ENCODE measurements at places on chromosomes 7 and 10.

GRCh38 chr10:80870282-80870681 is 332.6 kb downstream of the SH2D4B start:
- DNase-seq, result no peak

- no peak for DNase-seq
These were observed 265.1 kb downstream of the PRPF18 start for GRCh38 chr10:13851906-13852305.

- no peak for DNase-seq
These were observed 68.3 kb downstream of the BMS1 start for GRCh38 chr10:42850931-42851330.

- no peak for DNase-seq
These were observed 147.4 kb upstream of the AGR3 start for GRCh38 chr7:17029150-17029549.

DNA sequence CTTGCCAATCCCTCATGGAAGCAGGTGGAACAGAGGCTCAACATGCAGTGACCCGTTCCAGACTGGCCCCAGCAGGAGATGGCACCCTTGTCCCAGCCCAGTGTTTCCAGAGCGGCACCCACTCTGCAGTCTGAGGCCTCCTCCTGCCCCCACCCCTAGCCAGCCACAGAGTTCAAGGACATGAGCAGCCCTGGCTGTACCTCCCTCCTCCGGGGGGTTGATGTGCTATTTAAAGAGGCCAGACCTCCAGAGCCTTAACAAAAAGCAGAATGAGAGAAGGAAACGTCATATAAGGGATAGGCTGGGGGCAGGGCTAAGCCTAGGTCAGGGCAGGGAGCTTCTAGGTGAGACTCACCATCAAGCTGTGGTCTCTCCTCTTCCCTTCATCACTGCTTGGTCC is 115.7 kb upstream of the NANOS1 start:
- DNase-seq, result no peak

DNA sequence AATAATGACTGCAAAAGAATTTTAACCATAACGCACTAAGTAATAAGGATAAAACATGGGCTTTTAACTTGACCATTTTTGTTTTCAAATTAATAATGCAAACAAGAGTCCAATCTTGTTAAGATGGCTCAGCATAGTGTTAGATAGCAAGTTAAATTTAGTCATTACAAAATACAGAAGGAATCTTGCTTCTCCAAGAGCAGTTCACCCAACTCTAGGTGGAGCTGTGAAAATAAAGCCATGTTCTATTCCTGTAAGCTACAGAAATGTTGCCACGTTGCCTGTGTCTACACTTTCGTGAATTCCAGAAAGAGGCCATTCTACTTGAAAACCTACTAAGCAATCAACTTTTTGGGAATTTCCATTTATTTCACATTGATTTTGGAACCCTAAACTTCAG is 191.9 kb downstream of the SFMBT2 start:
- DNase-seq, result no peak

GRCh38 chr7:148503900-148504487 is 86.6 kb upstream of the C7orf33 start:
- DNase-seq, result no peak

GRCh38 chr7:79359827-79360226 is 93.6 kb downstream of the MAGI2 start:
- DNase-seq, result no peak

- no peak for DNase-seq
These were observed 85.7 kb downstream of the C10orf105 start for GRCh38 chr10:71633920-71634319.

- DNase-seq, result no peak
These were observed 4.1 kb downstream of the PRXL2A start for GRCh38 chr10:80412486-80412885.

GRCh38 chr10:112789248-112789647 is 160.8 kb upstream of the TCF7L2 start:
- DNase-seq, result no peak

DNA sequence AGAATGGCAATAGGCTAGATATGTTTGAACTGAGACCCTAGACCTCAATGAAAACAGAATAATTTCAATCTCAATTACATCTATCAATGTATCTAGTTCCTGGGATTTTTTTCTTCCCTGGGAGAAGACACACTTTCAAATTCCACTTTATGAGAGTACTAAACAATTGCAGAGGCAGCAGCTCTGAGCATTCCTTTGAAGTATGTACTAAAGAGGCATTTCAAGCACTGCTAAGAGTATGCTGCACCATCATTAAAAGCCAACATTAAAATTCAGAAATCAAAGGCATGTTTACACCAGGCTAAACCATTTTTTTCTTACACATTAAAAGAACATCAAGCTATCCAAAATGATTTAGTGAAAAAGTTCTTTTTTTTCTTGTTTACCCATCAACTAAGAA is 297.9 kb upstream of the CACNA2D1 start:
- no peak for DNase-seq

- no peak for DNase-seq
These were observed 13.7 kb upstream of the DNTT start for GRCh38 chr10:96290368-96291133.

- DNase-seq, result no peak
These were observed 37.0 kb downstream of the EPDR1 start for GRCh38 chr7:37957221-37957970.

DNA sequence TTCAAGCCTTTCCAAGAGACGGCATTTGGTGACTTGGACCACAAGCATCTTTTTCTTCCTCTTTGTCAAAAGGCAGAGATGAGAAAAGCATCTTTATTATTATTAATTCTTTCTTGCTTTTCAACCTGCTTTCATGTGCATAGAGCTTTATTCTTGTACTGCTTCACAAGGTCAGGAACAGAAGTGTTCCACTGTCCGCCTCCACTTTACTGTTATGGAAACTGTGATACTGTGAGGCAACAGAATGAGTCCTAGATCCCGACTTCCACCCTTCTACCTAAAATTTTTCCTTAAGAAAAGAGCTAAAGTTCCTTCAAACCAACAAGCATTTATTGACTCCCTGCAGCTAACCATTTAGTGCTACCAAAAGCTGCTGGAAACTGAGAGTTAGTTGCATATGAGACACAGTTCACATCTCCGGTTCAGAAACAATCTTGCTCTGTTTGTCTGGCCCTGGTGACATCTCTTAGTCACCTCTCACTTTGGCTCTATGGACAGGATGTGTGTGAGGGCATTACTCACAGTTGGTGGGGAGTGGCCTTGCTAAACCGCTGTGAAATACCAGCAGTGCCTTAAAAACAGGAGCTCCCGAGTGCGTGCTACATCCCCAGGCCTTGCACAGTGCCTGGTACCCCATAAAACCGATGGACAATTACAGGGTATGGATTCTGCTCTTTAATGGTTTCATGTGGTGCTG is 77.1 kb upstream of the TRIL start:
- DNase-seq, result no peak

GRCh38 chr7:36961097-36961496 is 236.8 kb upstream of the AOAH start:
- DNase-seq, result no peak

DNA sequence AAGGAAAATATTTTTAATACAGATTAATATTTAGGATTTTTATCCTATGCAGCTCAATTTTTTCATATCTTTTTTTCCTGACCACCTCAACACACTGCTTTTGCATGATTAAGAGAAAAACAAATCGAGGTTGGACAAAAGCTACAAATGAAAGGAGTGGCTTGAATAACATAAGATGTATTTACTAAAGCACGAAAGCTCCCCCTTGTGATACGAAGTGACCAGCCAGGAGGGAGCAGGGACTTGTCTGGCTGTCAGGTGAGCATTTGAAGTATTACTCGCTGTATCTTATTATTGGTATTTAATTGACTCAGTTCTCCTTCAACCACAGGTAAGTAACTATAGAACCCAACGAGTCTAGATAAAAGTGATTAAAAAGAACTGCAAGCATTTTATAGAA is 265.2 kb upstream of the PHF14 start:
- no peak for DNase-seq

DNA sequence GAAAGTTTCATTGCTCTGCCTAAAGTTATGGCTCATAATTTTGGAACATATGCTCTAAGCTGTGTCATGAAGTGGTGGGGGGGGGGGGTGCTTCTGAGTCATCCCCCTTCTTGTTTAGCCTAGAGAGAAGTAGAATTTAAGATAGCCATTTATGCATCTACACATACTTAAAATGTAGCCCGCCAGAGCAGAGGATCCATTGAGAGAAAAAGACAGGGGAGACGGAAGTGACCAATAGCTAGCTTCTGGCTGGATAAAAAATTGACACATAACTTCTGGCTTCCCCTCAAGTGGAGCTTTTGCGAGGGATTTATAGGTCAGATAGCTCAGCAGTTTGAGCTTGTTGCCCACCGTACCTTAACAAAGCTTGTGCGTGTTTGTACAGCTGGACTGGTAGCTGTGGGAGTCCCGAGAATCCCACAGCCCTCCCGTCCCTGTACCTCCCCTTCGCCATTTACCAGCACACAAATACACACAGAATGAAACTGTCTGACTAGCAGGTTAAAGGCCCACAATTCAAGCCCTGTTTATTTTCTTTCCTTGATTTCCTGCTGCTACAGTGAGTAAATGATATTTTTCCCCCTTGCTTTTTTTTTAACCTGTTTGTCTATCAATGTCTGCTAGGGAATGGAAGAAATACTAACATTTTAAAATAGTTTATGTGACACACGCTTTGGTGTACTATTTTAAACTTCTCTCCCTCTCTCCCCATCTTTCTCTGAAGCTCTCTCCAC is 232.6 kb upstream of the FERD3L start:
- no peak for DNase-seq

GRCh38 chr7:133419041-133419440 is 166.2 kb downstream of the EXOC4 start:
- no peak for DNase-seq

DNA sequence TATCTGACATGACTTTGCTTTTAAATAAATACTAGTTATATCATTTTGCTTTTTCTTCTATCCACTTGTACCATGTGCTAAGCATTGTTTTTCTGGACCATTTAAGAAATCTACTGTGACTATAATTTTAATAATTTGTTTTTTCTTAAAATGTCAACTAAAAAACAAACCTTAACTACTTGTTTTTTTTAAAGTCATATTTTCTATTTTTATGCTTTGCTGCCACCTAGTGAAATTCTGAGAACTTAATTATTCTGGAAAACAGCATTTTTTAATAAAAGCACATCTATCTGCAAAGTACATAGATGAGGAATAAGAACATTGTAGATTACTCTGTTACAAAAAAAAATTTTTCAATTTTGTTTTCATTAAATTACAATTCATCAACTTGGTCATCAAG is 47.4 kb downstream of the ORC5 start:
- no peak for DNase-seq

GRCh38 chr7:27101957-27102580 is 414 bp downstream of the HOXA2 start:
- DNase-seq, result no peak

DNA sequence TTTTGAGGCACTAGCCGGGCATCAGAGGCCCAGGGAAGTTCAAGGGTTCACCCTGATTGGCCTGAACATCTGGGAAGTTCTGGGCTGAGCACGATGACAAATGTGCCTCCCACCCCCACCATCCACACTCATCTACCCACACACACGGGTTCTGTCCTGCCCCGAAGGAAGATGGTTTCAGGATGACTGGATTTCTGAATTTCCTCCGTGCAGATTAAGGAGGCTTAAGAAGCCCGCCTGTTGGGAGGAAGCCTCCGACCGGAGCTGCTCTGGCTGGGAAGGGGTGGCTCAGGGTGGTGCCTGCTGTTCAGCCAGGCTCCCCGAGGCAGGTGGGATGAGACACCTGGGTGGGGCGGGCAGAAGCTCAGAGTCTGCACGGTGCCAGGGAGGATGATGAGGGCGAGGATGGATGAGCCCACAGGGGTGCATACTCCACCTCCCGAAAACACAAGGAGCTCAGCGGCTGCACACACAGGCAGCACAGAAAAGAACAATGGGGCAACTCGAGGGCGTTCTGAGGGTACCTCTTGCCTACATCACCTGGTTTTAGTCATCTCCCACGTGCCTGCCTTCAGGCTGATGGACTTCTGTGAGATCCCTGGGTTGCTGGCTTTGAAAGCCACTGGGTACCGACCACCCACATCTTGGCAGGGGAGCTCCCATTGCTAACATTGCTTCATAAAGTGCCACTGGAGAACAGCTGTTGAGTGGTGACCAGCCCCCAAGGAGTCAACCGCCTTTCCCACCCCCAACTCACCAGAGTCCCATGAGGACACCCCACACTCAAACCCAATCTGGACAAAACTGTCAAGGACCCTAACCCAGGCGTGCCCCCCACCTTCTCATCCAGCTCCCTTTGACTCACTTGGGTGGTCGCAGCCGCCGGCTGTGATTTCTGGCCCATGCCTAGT is 41.2 kb downstream of the CALML3 start:
- DNase-seq, result no peak

GRCh38 chr7:128443831-128444600 is 11.7 kb upstream of the HILPDA start:
- no peak for DNase-seq

DNA sequence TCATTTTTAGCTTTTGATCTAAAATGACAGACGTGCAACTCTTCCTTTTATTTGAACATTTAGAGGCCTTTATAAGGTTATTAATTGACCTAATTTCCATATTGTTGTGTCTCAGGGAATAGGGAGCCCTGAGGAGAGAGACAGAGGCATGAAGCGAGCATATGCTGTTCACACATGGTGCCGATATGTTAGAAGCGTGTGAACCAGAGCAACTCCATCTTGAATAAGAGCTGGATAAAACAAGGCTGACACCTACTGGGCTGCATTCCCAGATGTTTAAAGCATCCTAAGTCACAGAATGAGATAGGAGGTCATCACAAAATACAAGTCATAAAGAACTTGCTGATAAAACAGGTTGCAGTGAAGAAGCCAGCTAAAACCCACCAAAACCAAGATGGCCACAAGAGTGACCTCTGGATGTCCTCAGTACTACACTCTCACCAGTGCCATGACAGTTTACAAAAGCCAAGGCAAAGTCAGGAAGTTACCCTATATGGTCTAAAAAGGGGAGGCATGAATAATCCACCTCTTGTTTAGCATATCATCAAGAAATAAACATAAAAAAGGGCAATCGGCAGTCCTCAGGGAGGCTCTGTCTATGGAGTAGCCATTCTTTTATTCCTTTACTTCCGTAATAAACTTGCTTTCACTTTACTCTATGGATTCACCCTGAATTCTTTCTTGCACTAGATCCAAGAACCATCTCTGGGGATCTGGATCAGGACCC is 80.1 kb downstream of the SEC61G start:
- no peak for DNase-seq

- DNase-seq, result no peak
These were observed 23.9 kb upstream of the AGFG2 start for GRCh38 chr7:100515072-100515532.

DNA sequence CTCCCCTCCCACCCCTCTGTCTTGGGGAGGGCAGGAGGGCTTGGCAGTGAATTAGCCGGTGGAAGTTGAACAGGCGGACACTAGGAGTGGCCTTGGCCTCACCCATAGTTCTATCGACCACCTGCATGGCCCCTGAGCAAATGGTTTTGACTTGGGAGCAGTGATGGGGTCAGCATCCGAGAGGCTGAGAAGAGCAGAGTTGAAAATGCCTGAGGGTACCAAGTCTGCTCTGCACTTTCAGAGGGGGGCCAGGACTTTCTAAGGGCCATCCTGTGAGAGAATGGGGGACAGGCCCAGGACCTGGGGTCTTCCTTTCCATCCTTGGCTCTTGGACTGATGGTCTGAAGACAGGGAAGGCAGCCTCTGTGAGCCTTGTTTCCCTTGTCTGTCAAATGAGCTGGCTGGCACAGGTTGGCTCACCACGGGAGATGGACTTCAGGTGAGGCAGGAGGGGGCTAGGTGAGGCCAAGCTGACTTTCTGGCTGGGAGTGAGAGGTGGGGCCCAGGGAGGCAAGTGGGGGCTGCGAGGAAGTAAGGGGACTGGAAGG is 29.4 kb downstream of the CDH23 start:
- DNase-seq, result no peak

GRCh38 chr10:100174699-100175677 is 10.8 kb downstream of the ERLIN1 start:
- DNase-seq, result no peak

Data from activated CD4-positive, alpha-beta T cell treated with anti-CD3 and anti-CD28 coated beads, Interleukin-2, amount 50 U/mL, for 24 hours (primary cell).